ENCODE measurements at places on chromosomes 7 and 10.

DNA sequence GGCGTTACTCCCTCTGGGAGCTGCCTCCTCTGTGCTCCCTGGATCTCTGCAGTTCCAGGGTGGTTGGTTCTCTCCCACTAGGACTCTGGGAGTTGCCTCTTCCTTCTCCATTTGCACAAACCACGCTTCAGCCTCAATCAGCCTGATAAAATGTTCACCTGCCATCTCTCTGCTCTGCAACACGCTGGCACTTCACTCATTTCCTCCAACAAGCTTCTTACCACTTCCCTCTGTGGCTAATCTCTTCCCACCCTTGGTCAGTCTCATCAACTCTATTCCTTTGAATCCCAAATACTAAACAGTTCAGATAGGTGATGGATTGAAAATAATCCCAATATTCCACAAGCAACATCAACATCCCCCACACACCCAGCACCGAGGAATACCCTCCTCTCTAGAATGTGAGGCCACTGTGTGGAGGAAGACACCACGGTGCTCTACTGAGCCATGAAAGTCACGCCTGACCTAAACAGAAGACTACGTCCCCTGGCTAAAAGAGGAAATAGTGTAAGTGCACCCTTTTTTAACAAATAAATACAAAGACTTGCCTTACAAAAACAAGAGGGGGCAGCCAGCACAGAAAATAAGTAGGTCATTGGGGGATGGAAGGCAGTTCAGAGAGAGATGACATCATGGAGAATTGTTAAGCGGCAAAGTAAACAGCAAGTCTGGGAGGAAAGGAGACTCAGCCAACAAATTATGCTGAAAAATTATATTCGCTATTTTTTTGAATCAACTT is 1.9 kb upstream of the FAM170B start:
- no peak for DNase-seq

DNA sequence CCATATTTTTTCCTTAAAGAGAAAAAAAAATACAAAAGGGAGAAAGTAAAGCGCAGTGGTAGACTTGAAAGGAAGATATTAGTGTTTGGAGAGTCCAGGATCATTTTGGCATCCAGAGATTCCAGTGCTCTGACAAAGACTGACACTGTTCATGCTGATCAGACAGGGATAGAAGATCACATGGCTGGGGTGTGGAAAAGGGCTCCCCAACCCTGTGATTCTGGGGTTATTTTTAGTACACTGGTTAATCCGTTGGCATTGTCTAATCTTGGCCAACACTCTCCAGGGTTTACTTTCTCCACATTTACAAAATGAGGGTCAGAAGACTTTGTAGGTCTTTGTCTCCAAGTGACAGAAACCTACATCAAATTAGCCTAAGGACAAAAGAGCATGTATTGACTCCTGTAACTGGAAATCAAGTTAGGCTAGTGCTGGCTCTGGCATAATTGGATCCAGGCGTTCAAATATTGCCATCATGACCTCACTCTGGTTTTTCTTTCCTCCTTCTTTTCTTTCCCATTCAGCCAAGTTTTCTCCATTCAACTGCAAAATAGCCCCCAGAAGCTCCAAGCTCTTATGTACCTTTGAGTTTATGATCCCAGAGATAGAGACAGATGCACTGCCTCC is 181.6 kb downstream of the PHTF2 start:
- no peak for DNase-seq

- DNase-seq = no peak
Measured at GRCh38 chr10:122124342-122124741, 135.4 kb downstream of the TACC2 start.

DNA sequence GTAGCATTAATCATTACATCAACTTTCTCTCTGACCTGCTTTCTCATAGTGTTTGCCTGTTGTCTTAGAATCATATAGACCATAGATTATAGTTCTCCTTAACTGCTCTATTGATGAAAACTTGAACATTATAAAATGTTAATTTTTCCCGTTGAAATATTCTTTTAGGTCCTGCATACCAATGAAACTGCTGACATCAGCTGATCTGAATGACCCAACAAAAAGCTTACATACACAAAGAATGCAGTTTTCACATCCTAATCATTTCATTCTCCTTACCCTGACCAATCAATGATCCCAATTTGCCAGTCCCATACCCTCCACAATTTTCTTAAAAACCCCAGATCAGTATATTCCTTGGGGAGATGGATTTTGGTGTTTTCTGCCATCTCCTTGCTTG is 302.9 kb upstream of the MBL2 start:
- no peak for DNase-seq

DNA sequence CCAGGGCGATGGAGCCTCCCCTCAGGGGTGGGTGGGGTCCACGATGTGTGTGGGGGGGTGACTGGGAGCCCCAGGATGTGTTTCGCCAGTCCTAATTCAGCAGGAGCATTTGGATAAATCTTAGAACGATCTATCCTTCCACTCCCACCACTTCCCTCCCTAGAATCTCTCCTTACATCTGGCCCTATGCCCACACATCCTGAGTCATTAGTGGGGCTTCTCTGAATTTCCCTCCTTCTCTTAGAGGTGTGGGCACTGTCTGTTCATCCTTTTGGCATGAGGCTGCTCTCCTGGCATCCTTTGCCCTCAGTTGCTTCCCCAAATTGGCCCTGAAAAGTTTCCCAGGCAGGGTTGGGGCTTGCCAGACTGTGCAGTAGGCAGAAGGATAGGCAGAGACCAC is 1.6 kb downstream of the GHRHR start:
- DNase-seq = no peak

GRCh38 chr10:75191821-75192568 is 18.6 kb upstream of the VDAC2 start:
- no peak for DNase-seq

GRCh38 chr10:43867667-43868565 is 219.2 kb upstream of the ZNF32 start:
- no peak for DNase-seq

- DNase-seq = no peak
Measured at GRCh38 chr10:110903280-110904278, 15.4 kb downstream of the BBIP1 start.

DNA sequence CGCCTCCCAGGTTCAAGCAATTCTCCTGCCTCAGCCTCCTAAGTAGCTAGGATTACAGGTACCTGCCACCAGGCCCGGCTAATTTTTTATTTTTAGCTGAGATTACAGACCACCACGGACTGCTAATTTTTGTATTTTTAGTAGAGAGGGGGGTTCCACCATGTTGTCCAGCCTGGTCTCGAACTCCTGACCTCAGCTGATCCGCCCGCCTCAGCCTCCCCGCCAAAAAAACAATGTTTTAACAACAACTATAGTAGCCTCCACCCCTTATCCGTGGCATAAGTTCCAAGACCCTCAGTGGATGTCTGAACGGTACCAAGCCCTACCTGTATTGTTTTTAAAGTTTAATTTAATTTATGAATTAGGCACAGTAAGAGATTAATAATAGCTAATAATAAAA is 48.2 kb downstream of the GNA12 start:
- no peak for DNase-seq

GRCh38 chr7:30389791-30390190 is 88.8 kb downstream of the NOD1 start:
- DNase-seq = no peak

GRCh38 chr10:47277352-47278151 is 22.4 kb upstream of the GDF10 start:
- no peak for DNase-seq

DNA sequence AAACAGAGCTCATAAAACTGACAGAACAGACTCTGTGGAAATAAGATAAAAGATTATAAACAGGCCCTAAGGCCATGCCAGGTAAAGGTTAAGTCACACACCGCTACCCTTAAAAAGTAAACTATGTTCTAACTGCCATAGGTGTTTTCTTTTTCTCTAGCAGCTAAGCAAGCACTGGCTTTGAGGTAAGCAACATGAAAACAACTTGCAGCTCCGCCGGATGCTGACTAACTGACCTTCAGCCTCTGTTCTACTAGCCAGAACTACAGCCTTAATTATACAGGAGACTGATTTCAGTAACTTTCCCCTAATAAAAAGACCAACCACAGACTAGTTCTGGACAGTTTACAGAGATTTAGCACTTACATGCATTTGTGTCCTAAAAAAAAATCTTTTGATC is 708.3 kb downstream of the CCSER2 start:
- no peak for DNase-seq

DNA sequence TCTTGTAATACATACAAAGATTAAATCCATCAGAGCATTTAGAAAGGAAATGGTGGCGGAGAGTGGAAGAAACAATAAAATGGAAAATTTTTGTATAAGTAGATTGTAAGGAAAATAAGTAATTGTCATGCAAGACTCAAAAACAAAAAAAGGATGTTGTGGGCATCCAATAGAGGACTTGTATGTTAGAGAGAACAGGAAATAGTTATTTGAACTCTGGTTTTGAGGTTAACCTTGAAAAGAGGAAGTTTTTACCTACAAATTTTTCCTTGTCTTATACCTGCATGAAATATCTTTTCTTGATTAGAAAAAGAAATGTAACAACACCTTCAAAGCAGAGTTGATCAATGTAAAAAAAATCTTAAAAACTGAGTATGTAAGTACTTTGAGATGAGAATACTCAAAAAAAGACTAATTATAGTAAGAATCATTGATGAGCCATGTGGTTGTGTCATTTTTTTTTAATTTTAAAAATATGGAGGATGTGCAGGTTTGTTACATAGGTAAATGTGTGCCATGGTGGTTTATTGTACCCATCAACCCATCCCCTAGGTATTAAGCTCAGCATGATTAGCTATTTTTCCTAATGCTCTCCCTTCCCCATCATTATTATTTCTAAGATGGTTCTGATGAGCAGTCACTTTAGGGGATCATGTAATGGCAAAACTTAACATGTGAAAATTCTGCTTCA is 11.9 kb downstream of the TMEM106B start:
- no peak for DNase-seq

DNA sequence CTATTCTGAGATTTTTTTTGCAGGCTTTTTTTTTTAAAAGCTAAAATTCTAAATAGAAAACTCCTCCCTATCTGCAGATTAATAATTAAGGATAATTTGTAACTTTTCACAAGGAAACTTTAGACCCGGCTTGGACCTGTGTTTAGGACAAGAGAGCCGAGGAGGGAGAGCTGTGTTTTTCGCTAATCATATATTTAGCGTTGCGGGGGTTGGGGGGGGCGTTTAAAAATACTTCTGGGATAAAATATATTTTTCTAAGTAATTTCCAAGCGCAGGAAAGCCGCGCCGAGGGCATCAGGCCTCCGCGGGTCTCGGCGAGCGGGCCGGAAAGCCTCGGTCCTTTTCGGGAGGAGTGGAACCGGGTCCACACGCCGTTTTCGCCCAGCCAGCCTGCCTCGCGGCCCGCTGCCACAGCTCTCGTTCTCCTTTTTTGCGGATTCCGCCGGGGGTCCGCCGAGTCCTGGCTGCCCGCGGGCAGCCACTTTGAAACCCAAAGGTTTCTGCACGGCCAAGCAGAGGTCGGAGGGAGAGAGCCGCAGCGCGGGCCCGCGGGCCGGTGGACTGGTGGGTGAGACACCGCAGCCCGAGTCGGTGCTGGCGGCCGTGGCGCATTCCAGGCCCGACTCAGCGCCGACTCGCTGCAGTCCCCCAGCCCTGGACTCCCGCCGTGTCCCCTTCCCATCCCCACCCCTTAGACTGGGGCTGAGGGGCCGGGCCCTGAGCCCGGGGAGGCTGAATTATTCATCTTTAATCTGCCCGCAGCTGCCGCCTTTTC is 2.3 kb downstream of the PAX2 start:
- DNase-seq = no peak

DNA sequence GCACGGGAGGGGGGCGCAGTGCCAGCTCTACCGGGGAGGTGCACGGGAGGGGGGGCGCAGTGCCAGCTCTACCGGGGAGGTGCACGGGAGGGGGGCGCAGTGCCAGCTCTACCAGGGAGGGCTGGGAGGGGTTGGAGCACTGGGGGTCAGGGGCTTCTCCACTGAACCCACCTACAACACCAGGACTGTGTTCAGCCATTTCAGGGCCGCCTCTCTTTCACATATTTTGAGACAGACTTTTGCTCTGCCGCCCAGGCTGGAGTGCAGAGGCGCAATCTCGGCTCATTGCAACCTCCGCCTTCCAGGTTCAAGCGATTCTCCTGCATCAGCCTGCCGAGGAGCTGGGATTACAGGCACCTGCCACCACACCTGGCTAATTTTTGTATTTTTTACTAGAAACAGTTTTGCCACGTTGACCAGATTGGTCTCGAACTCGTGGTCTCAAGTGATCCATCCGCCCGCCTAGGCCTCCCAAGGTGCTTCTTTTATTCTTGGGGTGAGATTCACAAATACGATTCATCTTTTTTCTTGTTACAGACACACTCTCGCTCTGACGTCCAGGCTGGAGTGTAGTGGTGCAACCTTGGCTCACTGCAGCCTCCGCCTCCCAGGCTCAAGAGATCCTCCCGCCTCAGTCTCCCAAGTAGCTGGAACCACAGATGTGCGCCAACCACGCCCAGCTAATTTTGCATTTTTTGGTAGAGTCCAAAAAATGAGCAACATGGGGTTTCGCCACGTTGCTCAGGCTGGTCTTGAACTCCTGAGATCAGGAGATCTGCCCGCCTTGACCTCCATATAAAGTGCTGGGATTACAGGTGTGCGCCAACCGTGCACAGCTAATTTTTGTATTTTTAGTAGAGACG is 37.0 kb downstream of the ADAP1 start:
- DNase-seq = no peak

DNA sequence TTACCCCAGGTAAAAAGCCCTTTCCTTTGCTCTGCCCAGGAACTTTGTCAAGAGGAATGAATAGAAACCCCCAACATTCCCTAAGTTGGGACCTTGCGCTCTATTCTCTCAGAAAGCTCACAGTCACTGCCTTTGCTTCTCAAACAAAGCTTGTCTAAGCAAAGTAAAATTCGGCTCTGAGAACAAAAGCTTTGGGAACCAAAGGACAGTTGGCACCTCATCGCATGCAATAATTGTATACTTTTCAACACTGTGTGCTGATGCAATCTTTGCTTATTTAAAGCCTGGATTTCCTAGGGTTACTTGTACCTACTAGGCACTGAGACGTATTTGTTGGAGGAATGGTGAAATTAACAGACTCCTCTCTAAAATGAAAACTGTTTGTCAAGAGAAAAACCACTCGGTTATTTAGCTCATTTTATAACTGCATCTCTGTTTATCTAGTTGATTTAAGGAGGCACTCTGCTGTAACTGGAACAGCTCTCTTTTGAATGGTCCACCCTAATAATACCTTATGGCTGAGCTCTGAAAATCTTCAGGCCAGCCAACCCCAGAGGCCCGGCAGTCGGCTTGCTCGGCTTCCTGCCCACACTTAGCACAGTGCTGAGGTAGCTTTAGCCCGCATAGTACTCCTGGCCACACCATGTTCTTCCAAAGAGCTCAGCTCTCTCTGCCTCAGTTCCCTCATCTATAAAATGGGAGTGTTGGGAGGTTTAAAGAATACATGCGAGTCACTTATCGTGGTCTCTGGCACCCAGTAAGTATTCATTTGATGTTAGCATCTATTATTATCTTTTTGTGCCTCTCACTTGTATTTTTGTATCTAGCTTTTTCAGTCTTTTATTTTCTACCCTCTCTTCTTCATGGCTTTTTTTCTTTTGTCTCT is 80.2 kb upstream of the PRR15 start:
- DNase-seq = no peak

GRCh38 chr7:27846388-27846787 is 106.4 kb downstream of the TAX1BP1 start:
- DNase-seq = no peak

- no peak for DNase-seq
Measured at GRCh38 chr7:148754912-148755311, 56.2 kb downstream of the CUL1 start.
